ENCODE measurements at places on chromosomes 2 and 18.
A peak's percentile ranks its signal among the peaks of the same experiment; 100 is the strongest.

DNA sequence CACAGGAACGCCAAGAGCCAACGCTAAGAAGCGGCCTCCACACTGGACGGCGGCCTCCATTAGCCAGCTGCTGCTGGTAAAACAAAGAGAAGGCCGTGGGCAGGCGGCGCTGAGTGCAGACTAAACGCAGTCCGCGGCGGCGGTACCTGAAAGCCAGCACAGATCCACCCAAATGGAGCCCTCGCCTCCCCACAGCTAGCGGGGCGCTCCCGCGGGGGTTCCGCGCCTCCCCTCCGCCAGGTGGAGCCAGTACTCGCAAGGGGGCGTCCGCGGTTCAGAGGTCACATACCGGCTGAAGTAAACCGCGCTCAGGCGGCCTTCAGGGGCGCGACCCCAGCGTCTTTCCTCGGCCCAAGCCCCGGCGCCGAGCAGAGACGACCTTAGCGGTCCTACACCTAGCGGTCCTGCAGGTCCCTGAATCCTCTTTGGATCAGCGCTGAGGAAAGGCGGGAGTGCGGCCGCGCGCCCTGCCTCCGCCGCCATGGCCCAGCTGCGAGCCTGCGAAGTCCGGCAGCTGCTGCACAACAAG, 293.1 kb upstream of the ERBB4 start:
- no peak for DNase-seq

DNA sequence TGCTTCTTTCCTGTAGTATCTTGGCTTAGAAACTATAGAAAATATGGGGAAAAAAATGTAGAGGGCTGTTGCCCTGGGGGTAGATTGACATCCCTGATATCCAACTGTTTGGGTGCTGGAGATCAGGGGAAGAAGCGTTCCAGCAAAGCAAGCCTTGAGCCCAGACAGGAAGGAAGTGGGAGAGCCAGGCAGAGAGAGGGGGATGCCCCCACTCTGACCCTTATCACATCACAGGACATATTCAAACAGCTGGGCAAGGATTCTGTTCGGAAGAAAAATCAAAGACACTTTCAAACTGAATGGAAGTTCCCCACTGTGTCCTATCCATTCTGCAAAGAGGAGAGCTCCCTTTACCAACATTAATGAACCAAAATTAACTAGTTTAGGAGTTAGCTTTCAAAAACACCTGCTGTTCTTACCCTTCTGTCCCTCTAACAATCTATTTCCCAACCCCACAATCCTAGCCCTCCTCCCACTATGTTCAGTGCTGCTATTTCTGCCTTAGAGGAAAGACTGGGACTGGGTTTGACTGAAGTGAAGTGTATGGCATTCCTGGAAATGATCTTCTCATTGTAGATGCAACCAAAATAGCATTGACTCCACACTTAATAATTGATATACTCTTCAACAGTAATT, 16.9 kb upstream of the KCNG3 start:
- no peak for DNase-seq

GRCh38 chr2:167289651-167290410, 401.6 kb downstream of the XIRP2 start:
- no peak for DNase-seq

GRCh38 chr2:74441690-74442482, at the start of gene RTKN:
Gene RTKN, minus strand, starts transcription at chr2:74441937. Its CDS starts 121 bp downstream, at chr2:74441816.
- DNase-seq: peak; percentile 43

DNA sequence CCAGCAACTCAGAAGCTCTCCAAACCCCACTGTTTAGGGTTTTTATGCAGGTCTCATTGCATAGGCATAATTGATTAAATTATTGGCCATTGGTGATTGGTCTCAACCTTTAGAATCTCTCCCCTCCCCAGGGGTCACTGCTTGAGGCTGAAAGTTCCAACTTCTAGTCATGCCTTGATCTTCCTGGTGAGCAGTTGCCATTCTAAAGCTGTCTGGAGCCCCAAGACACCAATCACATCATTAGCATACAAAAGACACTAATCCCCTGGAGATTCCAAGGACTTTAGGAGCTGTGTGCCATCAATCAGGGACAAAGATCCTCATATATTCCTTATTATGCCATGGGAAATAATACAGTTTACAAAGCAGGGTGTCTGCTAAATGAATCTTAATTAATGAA, 863.4 kb upstream of the KLHL29 start:
- no peak for DNase-seq

DNA sequence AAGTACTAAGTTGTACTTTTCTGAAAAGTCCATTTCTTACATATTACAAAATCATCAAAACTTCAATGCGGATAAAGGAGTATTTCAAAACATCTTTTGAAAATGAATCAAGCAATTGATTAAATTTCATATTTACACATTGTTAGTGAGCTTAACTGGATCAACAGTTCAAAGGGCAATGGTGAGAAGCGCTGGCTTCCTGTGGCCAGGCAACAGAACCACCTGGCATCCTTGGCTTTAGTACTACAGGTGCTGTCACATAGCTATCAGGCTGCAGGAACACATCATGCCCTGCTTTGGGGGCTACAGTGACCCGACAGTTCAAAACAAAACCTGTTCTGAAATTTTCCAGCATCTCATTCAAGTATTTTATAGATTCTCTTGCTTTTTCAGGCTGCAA, 59.2 kb downstream of the SMAD2 start:
- DNase-seq: no peak

DNA sequence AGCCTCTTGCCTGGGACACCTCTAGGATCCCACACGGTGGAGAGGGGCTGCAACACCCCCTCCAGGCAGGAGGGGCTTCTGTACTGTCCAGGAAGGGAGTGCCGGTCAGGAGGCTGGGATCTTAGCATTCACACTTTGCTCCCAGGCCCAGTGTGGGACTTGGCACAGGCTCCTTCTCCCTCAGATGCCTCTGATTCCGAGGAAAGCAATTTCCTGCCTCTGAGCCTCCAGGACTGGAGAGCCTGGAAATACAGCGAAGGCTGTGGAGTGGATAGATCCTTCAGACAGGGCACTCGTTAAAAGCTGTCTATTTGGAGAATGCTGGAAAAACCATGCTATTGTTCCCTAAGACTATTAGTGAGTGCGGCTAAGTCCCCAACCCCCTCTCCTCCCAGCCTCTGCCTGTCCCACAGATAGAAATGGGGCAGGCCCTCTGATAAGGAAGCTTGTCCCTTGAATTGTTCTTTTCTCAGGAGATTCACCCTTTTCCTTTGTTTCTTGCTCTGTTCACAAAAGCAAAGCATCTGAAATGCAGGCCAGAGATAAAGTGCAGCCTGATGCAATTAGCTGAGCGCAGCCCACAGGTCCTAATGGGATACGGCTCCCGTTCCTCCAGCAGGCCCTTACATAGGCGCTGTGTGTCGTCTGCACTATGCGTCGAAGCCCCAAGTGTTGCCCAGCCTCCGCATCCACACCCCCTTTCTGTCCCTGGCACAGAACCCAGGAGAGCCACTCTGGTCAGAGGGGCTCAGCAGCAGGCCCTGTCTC, 252.2 kb downstream of the KLHL29 start:
- DNase-seq: peak; percentile 41

- DNase-seq: no peak
Observed at GRCh38 chr2:124975648-124976047, 950.6 kb downstream of the CNTNAP5 start.

- no peak for DNase-seq
Observed at GRCh38 chr18:6434987-6435709, 20.4 kb upstream of the L3MBTL4 start.

- no peak for DNase-seq
Observed at GRCh38 chr18:76051396-76052226, 443.4 kb downstream of the ZNF516 start.

DNA sequence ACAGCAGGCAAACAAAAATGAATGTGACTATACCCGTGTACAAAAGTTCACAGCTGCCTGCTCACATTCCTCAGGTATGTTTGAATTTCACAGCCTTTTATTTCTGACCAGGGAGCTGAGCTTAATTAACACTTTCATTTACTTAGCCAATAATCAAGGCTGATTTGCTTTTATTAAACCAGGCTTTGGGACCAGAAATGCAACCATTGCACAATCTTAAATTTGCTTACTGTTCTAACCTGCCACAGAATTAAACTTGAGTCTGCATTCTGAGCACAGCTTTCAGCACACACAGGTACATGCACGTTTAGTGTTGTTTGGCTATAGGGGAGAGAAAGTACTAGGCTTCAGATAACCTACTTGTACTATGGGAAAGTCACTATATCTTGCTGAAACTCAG, 372.4 kb upstream of the ATP5MC3 start:
- no peak for DNase-seq

DNA sequence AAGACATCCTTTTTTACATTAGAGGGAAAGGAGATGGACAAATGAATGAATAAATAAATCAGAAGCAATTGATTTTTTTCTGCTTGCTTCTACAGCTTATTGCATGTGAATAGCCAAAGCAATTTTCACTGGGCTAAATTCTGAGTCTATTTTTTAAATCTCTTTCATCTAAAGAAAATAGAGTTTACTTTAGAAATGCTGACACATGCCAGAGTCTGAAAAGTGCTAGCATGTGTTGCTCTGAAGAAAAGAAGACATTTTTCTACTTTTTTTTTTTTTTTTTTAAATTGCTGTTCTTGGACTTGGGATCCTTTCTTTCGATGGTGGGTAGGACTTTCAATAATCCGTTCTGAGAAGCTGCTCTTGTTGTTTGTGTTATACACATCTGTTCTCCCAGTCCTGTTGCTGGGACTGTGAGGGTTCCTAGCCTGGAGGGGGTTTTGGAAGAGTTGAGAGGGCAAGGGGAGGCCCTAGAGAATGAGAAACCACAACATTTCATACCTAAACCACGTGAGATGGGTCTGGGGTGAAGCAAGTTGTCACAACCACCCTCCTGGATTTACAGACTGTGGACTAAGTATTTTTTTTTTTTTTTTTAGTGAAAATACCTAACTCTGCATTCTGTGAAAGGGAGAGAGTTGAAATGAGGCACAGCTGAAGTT, 193.5 kb downstream of the PRKCE start:
- no peak for DNase-seq

Measured in left ventricle myocardium inferior (tissue), 1 donor.